ENCODE measurements at places on chromosomes 5 and 9.

- DNase-seq: no peak
Measured at GRCh38 chr9:132408521-132408920, 1.5 kb upstream of the CFAP77 start.

GRCh38 chr9:82421498-82421897 is 432.9 kb downstream of the SPATA31D1 start:
- no peak for DNase-seq

- DNase-seq: no peak
Measured at GRCh38 chr9:14533867-14534640, 159.2 kb downstream of the ZDHHC21 start.

DNA sequence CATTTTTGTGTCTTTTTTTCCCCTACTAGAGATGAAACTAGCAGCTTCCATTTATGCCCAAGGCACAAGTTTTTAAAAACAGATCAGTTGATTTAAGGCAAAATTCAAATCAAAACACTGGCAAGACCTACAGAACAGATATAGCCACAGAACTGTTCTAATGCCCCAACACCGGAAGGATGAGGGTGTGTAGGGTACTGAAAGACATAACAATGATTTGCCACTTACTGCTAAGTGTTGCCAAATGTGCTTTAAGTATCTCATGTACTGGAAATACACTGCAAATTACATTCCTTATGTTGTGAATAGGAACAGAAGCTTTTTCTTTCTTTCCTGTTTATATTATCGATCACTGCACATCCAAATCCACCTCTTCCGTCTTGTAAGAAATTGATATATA is 189.0 kb downstream of the CETN3 start:
- DNase-seq: no peak

GRCh38 chr5:113226116-113226736 is 208.6 kb downstream of the TSSK1B start:
- no peak for DNase-seq

DNA sequence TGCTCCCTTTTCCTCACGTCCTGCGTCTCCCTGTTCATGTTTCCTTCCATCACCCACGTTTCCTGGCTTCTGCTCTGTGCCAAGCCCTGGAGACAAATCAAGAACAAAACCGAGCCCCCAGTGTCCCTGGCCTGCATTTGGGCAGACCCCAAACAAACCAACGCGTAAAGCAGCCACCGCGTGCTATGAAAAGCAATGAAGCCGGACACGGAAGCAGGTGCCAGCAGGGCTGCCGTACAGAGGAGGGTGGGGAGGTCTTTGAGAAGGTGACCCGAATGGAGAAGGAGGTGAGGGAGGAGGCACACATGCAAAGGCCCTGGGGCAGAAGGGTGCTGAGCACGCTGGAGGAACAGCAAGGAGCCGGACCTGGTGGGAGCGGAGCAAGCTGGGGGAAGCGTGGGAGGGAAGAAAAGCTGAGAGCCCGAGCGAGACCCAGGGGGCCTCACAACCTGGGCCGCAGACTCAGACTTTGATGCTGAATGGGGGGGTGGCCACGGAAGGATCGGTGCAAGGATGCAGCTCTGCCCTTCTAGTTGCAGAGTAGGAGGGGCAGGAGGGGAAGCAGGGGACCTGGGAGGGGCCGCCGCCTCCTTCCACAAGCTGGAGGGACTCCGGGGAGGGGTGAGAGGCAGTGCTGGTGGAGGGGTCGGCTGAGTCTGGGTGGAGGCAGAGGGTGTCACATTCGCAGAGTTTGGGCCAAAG is 1.4 kb upstream of the QSOX2 start:
- no peak for DNase-seq

DNA sequence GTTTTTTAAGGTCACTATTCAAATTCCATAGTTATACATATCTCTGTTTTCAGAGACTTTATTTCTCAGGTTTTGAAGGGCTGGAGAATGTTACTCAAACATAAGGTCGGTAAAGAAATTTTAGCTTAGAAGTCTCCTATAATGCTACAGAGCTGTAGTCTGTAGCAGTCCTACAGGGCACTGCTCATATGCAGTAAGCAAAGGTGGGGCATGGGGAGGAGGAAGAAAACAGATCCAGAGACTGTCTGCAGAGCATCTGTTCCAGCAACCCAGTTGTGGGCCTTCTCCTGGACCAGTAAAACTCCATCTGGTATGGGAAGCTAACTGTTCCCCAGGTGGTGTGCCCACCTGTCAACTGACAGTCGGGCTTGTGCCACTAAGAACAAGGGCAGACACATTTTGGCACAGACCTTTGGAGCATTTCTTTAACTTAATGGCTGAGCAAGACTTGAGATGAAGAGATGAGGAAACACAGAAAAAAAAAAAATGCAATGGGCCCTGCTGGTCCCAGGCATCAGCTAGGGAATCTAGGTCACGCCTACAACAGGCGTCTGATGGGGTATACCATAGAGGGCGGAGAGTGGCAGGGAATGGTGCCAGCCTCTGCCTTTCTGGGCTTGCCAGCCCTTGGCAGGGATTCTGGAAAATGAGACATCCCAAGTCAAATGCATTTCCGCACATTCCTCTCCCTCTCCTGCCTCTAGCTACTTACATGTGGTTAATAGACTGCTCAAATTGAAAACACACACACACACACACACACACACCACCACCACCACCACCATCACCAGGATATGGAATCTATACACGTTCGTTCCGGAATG is 218.9 kb downstream of the ARL15 start:
- DNase-seq: no peak

DNA sequence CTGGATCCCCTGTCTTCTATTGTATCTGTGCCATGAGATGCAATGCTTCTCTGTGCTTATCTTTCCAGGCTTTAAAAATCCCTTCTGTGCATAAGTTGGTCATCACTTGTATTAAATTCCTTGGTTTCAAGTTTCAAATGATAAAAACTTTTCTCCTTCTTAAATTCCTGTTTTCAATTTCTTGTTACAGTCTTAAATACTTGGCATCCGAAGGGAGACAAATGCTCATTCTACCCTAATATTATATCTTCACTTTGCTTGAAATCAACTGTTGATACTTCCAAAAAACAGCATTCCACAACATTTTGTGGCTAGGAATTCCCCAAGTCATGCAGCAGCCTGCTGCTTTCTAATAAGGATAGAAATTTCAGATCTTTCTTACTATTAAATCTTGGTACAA is 413.2 kb upstream of the ACTBL2 start:
- no peak for DNase-seq

GRCh38 chr5:139709582-139710318 is 61.6 kb downstream of the CXXC5 start:
- DNase-seq: no peak

GRCh38 chr5:125075567-125075966 is 329.1 kb upstream of the ZNF608 start:
- no peak for DNase-seq
